SJSA1 (cell line): ENCODE measurements at places on chromosomes 4 and X. TPM values are rescaled to one million over a fixed set of nuclear protein-coding genes. Genes with fewer than 3 reads are reported as not detected.
A peak's percentile ranks its signal among the peaks of the same experiment; 100 is the strongest.

DNA sequence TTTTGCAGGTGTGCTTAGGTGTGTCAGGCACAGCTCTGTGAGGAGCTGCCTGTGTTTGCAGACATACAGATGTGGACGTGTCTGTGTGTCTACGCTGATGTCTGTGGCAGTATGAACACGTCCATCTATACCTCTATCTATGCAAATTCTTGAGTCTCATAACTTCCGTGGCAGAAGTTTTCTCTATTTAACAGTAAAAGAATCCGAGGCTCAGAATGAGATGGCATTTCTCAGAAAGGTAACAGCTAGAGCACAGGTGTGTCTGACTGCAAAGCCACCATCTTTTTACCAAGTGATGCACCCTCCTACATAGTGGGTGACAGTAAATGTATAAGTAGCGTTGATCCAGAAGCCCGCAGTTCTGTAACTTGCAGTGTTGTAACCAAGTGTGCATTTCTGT, 39.9 kb upstream of the CYP4V2 start:
- no peak for DNase-seq

- DNase-seq: no peak
Observed at GRCh38 chr4:6112606-6113290, 87.6 kb downstream of the JAKMIP1 start.

DNA sequence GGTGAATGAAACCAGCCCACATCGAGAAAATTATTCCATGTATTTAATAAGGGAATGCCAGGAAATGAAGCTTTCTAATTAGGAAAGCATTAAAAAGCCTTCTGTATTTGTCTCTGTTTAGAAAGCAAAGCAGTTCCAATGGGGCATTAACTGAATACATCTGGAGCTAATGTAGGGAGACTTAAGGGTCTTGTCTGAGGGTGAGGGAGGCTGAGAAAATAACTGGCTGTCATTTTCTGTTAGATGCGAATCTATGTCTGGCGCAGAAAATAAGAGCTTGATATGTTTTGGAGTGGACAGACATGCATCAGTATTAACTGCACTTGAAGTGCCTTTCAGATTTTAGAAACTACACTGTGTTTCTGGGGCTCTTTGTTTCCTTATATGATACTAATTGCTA, 111.3 kb downstream of the KLHL8 start:
- DNase-seq: no peak

DNA sequence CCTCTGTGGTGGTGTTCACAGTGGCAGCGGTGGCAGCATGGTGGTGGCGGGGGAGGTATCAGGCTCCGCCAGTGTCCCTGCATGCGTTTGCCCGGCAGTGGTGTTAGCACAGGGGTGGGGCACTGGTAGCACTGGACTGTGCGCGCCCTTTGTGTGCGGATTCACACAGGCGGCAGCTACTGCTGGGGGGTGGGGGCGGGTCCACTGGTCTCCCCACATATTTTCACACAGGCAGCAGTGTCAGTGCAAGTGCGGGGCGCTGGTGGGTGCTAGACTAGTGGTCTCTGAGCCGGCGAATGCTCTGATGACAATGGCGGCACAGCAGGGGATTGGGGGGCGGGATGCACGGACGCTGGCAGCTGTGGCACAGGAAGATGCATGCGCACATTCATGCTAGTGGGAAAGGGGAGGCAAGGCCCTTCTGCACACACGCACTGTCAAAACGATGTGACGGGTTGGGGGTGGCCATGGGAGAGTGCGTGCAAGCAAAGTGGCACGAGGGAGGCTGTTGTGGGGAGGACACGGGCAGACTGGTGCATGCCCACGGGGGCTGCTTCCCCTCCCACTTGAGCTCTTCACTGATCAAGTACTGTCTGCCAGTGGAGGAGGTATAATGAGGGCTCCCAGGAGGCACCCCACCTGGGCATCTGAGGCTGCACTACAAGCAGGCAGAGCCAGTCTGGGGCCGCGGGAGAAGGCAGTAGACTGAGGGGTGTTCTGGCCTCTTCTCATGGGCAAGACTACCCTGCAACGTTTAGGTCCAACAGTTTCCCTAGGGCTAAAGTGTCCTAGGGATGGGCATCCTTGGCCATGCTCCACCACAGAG, 53.0 kb downstream of the POF1B start:
- DNase-seq: no peak

DNA sequence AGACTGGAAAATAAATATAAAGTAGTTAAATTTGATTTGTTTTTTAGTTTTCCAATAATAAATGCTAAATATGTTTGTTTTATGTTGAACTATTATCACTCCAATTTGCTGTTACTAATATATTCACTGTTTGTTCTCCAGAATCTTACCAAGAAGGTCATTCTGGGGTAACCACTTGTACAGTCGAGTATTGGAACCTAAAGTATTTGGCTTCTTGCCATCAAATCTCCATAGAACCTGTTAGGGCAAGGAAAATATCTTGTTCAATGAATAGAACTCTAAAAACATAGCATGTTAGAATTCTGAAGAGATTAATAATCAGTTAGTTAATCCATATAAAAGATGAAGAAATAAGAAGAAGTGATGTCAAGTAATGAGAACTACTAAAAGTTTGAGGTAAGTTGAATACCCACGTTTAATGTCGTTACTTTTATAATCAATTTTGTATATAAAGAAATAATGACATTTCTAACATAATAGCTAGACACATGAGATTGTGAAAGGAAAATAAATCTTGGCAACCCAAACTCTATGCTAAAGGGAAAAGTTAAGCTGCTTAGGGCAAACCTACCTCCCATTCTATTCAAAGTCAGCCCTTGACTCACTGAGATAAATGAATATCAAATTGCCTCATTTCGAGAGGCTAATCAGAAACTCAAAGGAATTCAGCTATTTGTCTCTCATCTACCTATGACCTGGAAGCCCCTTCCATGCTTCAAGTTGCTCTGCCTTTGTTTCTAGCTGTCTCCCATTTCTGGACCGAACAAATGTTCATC, 15.3 kb downstream of the UGT2B15 start:
- DNase-seq: no peak

- DNase-seq: no peak
Observed at GRCh38 chr4:148573296-148573695, 131.1 kb upstream of the NR3C2 start.

DNA sequence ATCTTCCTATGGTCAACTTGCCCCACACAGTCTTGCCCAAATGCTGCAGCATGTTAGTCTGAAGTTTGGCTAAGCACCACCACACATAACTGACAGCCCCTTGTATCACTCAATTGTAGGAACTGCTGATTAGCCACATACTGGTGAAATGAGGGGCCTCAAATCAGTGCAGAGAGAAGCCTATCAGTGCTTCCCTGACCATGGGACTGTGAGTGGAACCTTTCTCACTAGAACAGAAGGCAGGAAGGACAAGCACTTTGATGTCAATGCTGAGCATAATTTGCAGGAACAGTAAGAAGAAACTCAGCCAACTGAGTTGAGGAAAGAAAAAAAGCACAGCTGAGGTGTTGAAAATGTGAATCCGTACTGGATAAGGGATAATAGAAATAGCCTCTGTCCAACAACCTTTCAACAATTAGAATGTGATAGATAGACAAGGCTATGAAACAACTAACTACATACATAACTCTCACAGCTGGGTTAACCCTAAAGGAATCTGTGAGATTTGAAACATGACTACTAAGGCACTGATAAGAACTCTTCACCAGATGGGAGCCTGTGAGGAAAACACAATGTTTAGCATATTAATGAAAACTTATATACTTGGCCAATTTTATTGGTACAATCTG, 136.6 kb upstream of the SH3RF1 start:
- DNase-seq: no peak

DNA sequence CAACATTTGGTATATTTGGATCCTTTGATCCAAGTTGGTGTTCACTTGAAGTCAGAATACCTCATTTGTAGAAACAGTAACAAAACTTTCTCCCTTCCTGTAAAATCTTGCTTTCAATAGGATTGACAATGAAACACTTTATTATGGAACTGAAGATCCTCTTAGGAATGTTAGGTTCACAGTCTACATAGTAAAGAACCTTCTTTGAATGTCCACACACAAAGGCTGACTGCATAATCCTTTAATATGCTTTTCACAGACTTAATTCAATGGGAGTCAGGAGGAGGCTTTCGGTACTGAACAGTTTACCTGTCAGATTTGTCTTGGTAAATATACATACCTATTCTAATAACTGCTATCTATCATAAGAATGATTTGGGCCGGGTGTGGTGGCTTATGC, 188.5 kb downstream of the SPRY1 start:
- DNase-seq: no peak

GRCh38 chr4:108036213-108036612, 46.5 kb downstream of the HADH start:
- no peak for DNase-seq

DNA sequence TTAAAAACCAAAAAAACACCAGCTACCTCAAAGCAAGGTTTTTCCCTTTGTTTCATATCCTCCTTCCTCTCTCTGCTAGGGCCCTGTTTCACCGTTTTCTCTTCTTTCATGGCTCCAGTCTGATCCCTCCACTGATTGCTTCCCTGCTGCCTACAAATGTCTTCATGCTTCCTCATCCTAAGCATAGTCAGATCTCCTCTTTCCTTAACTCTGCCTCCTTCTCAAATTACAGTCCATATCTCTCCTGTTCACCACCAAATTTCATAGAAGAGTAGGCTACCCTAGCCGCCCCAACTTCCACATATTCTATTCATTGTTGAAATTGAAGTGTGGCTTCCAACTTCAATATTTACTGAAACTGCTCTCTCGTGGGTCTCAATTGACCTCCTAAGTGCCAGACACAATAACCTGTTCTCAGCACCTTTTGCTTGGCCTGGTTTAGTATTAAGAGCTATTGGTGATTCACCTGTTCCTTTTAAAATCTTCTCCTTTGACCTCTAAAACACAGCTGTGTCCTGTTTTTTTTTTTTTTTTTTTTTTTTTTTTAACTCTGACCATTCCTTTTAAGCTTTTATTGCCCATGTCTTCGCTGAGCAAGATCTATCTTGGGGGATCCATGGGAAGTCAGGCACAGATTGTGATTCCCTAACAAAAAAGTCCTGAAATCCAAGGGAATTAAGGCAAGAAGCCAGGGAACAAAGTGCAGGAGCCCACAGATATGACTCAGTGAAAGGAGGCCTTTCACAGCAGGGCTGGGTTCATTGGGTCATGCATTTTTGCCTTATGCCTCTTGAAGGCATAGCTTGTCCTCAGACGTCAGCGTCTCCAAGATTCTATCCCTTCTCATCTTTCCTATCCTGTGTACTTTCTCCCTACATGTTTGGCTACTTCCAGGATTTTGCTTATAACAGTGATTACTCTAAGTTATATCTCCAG, 85.4 kb downstream of the RPS3A start:
- DNase-seq: no peak

DNA sequence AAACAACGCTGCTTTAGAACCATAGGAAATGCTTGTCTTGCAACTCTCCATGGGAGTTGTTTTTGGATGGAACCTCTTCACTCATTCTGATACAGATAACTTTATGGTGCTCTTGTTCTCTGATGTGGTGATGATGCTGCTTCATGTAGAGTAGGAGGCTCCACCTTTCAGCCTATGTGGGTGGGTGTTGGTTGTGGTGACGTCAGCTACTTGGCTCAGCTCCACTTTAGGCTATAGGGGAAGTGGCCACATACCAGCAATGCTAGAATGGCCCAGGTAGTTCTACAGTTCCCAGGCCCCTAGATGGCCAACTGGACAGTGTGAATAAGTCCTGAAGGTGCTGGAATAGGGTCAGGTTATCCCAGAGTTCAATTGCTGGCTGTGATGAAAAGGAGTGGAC, 192.1 kb downstream of the TBX22 start:
- DNase-seq: no peak

- DNase-seq: peak; percentile 21
Observed at GRCh38 chrX:48465336-48465933, 4.6 kb downstream of the SLC38A5 start.

Gene KIT
- not detected in 2 replicates for total RNA-seq

Gene GSX2
- total RNA-seq: not detected in 2 replicates

Gene DDX60
- 10.9 and 13.5 TPM in 2 replicates for total RNA-seq

Gene PPEF2
- not detected in 2 replicates for total RNA-seq

Gene UCP1
- total RNA-seq: not detected in 2 replicates

Gene MAOA
- 7.1 and 8.7 TPM in 2 replicates for total RNA-seq
